CD4-positive, alpha-beta T cell (primary cell): ENCODE measurements at places on chromosomes 7 and 10. TPM values are rescaled to one million over a fixed set of nuclear protein-coding genes. Genes with fewer than 3 reads are reported as not detected.

The THSD7A gene
- not detected for total RNA-seq

The RARRES2 gene
- total RNA-seq = not detected

The TUBB8 gene
- total RNA-seq = not detected

- H3K4me3 ChIP-seq = no peak overlapping the region
- H3K27me3 ChIP-seq = no peaks in the 10 kb centered on the region
- H3K27ac ChIP-seq = no peak overlapping the region
- H3K36me3 ChIP-seq = peaks cover 16% of the 10 kb centered on the region
- peaks cover 25% of the 10 kb centered on the region for H3K4me1 ChIP-seq
- no peak for DNase-seq
Measured at GRCh38 chr10:30345611-30346010, 3.5 kb downstream of the MTPAP start.
